ENCODE measurements at places on chromosomes 3 and 15.

- no peak for DNase-seq
Measured at GRCh38 chr3:141227752-141228151, 3.9 kb upstream of the PXYLP1 start.

DNA sequence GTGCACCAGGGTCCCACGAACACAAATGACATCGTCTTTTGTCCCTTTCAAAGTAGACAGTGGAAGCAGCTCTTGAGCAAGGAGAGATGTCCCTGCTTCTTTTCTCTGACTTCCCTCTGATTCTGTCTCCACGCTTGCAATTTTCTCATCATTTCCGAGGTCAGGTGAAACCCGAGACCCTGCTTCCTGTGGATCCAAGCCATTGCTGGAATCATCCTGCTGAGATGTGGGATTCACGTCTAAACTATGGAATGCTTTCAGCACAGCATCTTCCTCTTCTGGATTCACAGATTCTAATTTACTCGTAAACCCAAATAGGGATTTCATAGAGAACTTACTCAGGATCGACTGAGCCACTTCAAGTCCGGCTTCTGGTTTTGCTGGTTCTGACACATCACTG lies 127.1 kb downstream of the FMN1 start:
- no peak for DNase-seq

DNA sequence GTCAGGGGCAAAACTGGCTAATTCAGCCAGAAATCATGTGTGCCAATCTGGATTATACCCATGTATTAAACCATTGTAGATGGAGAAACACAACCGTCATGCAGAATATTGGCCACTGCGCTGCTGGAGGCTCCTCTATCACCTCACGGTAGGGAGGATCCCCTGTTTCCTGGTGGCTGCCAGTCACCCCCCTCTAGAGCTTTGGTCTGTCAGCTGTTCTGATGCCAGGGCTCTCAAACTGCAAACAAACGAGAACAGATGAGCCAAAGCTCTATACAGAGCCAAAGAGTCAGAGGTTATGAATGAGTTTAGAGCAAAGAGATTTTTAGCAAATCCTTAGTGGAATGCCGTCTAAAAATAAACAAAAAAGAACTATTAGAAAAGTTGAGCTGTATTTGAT lies 62.5 kb downstream of the IL20RB start:
- DNase-seq: no peak

GRCh38 chr15:66823601-66824000 lies 121.6 kb downstream of the SMAD6 start:
- no peak for DNase-seq

DNA sequence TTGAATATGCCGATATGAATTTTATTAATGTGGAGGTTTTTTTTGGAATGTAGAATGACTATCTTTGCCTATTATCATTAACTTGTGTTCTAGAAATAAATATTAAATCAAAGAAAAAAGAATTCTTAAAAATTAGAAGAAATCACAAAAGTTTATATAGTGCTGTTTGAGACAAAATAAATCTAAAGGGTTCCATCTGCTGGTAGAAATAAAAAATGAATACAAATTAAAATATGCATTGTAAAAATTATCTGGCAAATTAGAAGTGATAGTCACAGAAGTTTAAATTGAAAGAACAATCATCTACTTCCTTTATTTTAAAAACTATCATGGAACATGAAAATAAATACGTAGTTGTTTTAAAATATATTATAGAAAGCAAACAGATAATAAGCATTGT lies 22.7 kb upstream of the ZBTB20 start:
- DNase-seq: no peak

DNA sequence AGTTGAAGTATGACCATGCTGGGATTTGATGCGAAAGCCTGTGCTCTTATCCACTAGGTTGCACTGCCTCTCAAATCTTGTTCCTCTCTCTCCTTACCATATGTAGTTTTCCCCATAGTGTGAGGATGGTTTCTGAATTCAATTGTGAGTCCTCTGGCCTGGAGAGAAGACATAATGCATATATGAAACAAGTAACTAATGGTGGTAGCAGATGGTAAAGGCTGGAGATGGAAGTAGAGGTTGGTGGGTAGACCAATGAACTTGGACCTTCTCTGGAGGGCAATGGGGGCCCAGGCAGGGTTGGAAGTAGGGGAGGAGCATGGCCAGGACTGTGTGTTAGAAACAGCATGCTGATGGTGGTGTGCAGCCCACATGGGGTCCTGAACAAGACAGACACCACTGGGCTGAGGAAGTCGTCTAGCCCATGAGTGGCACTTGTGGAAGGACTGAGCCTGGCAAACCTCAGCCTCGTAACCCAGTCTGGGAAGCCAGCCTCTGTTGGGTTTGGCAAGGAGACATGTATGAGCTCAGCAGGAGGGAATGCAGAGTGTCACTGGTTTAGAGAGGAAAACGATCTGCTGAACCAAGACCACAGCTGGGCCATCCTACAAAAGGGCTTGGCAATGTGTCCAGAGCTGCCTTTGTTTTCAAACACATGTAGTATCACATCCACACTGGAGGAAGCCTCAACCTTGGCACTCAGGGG lies 18.5 kb upstream of the LMCD1 start:
- DNase-seq: no peak

DNA sequence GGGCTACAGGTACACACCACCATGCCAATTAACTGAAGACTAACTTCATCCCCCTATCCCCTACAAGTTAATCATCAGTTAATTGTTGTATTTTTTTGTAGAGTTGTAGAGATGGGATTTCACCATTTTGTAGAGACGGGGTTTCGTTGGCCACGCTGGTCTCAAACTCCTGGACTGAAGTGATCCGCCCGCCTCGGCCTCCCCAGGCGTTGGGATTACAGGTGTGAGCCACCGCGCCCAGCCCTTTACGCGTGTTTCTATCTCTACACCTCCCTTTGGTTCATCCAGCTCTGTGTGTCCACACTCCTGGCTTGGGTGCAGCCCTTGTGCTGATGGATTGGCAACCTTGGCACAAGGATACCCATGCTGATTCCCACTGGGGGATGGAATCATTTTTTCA lies 258.8 kb downstream of the FAM43A start:
- DNase-seq: no peak

- no peak for DNase-seq
Measured at GRCh38 chr3:2354702-2355101, 256.0 kb downstream of the CNTN4 start.

DNA sequence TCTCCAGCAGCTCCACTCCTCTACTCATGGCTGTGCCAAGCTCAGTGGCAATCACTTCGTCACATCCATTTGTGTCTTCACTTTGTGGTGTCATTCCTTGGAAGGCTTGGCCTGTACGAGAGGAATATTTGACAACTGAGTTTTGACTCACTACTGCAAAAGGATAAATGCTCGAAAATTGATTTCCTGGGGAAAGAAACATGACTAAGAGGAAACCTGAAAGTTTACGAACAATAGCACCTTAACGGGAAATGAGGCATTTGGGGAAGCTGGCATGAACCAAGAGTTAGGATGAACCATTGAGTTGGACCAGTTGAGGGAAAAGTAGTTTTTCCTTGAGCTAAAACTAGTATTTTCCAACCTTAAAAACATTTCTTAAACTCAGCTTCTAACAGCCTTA lies 74.2 kb upstream of the ABHD17C start:
- no peak for DNase-seq

GRCh38 chr15:52023169-52023922 lies 4.3 kb downstream of the MAPK6 start:
- no peak for DNase-seq

GRCh38 chr3:150449169-150449721 lies 41.1 kb downstream of the TSC22D2 start:
- no peak for DNase-seq

DNA sequence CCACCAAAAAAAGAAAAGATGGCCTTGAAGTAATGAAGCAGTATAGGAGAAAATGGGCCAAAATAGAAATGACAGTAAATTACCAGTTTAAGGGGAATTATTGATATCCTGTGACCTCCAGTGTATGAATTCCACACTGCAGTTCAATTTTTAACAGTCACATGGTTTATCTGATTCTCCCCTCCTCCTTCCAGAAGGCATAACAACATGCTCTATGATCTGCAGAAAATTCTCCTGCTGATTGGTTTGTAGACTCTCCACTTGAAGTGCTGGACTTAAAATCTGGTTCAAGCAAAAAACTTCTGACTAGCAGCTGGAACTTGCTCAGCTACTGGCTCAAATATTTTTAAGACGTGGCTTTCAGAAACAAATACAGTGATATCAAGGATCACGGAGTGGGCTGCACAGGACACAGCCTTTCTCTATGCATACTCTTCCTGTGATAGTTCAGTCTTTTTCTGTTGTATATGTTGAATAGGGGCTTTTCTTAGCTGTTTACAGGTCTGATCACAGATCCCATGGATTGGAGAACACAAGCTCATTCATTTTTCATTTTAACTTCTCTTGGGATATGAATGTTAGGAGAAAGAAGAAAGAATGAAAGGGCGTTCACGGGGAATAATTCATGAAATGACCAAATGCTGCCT lies 211.5 kb downstream of the LSAMP start:
- DNase-seq: no peak

DNA sequence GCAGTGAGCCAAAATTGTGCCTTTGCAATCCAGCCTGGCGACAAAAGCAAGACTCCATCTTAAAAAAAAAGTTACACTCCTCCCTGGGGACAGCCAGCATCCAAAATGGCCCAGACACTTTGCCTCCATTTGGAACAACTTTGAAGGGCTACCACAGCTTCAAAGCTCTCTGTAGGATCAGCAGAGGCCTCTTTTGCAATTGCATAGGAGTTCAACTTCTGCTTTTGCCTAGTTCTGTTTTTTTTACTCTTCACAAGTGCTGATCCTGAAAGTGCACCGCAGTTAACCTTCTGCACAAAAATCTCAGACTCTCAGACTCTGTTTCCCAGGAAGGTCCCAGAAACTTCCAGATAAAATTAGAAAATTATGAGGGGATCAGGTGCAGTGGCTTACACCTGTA lies 25.2 kb upstream of the SLC4A7 start:
- no peak for DNase-seq

GRCh38 chr3:42509111-42509510 lies 6.7 kb downstream of the VIPR1 start:
- DNase-seq: no peak

DNA sequence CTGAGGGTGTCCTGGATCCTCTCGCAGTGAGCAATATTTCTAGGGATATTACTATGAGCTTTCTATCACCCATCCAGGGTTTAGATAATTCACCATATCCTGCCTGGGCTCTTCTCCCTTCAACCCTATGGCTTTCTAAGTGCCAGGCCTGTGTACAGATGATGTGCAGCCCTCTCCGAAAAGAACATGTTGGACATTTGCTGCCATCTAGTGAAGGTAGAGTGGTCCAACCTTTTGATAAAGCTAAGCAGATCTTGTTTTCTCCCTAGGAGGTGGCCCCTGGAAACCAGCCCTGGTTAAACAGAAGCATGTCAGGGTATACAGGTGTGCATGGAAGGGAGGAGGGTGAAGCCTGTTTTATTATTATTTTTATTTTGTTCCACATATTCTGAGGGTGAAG lies 27.9 kb upstream of the SCN10A start:
- no peak for DNase-seq

DNA sequence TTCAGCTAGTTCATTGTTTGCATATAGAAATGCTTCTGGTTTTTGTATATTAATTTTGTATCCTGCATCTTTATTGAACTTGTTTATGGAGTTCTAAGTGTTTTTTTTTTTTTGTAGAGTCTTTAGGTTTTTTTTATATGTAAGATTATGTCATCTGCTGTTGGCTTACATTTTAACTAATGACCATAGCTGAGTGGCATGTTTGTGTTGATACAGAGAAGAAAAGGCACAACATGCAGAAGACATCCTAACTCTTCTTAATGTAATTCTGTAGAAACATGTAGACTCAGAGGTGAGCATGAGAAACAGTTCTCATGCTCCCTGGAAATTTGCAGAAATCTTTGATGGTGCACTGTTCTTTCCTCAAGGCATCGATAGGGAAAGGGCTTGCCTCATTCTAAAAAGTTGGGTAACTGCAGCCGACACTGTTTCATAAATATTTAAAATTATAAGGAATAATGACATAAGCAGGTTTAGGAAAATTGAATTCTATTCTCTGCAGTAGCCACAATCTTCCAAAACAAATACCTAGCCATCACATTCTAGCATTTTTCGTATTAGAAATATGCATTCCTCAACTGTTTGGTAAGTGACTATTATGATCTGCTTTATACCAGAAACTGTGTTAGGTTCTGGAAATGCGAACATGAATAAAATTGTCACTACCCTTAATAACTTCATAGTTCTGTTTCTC lies 499.6 kb upstream of the KCNMB2 start:
- no peak for DNase-seq

- DNase-seq: no peak
Measured at GRCh38 chr3:156908398-156908797, 82.2 kb downstream of the LEKR1 start.

- no peak for DNase-seq
Measured at GRCh38 chr15:101065570-101066221, 146.5 kb downstream of the LRRK1 start.

GRCh38 chr3:182027366-182027765 lies 315.6 kb downstream of the SOX2 start:
- no peak for DNase-seq

GRCh38 chr3:128372281-128372680 lies 94.4 kb downstream of the DNAJB8 start:
- DNase-seq: no peak

GRCh38 chr15:59168536-59168935 lies 38.1 kb upstream of the LDHAL6B start:
- DNase-seq: no peak

DNA sequence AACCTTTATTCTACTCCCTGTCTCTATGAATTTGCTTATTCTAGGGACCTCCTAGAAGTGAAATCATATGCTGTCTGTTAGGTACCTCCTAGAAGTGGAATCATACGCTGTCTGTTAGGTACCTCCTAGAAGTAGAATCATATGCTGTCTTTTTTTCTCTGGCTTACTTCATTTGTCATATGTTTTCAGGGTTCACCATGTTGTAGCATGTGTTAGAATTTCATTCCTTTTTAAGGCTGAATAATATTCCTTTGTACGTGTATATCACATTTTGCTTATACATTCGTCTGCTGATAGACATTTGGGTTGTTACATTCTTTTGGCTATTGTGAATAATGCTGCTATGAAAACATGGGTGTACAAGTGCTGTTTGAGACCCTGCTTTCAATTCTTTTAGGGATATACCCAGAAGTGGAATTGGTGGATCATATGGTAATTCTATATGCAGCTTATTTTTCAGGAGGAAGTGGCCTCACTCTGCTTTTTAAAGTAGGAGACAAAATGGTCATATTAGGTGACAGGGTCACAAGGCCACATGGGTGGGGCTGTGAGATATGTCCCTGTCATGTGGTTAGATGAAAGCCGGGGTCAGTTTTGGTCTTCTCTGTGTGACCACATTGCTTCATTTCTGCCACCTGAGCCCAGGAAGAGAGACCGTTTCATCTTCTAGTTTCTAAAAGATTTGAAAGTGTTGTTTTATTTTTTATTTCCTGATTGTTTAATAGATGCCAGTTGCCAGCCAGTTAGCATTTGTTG lies 76.7 kb downstream of the FLNB start:
- DNase-seq: no peak
